Progenitor cell of endocrine pancreas (in vitro differentiated cells): ENCODE measurements at places on chromosomes 2 and 18.

DNA sequence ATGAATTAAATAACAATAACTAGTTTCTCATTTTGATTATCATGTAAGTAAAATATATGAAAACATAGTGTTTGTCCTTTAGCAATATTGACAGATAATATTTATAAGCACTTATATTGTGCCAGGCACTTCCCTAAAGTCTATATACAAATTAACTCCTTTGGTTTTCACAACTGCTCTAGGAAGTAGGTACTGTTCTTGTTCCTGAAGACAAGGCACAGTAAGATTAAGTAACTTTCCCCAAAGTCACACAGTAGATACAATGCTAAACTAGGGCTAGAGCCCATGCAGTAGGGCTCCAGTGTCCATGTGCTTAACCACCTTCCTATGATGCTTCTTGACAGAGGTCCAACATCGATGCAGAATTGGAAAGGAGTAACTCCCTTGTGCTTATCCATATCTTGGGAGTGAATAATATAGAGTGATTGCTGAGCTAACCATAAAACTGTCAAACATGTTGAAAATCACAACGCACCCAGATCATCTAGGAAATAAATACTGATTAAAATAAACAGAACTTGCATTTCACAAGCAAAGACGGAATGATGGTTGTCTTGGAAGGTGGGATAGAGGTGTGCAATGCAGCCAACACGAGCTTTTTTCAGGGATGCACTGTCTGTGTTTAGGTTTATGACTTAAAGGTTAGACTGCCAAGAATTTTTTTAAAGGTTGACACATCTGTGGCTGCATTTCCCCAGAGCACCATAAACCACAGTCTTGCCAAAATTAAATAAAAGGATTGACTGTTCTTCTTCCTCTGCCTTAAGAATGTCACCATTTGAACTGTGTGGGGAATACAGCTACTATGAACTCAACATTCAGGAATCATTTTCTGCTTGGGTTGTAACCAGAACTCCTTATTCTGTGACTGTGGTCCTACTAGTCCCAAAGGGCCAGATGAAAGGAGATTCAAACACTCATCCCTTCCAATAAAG is 80.8 kb downstream of the ANKRD44 start:
- H3K4me3 ChIP-seq, result no peak overlapping the region
- no peaks in the 10 kb centered on the region for H3K27me3 ChIP-seq
- no peaks in the 10 kb centered on the region for H3K4me1 ChIP-seq
- no peak for DNase-seq

DNA sequence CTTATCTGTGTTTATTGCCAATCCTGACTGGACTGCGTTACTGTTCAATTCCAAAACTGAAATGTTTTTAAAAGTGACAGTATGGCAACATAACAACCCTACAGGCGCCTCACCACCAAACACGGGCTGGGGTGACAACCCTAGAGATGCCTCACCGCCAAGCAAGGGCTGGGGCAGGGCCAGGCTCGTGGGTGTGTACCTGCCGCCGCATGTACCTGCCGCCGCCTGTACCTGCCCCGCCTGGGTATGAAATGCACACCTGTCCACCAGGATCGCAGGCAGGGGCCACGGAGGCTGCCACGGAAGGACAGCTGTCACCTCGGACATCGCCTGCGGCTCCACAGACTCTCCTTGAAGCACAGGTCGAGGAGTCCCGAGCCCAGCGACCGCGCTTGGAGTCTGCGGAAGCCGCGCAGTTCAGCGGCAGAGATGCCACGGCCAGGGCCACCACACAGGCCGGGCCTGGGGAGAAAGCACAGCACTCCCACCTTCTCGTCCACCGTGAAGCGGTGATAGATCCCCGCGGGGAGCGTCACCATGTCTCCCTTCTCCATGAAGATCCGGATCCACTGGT is 18.9 kb downstream of the ADI1 start:
- peaks cover 7% of the 10 kb centered on the region for H3K4me1 ChIP-seq
- H3K4me3 ChIP-seq, result no peak overlapping the region
- DNase-seq, result no peak
- H3K27ac ChIP-seq, result no peak overlapping the region
- no peaks in the 10 kb centered on the region for H3K27me3 ChIP-seq
- peaks cover 42% of the 10 kb centered on the region for H3K36me3 ChIP-seq

- H3K4me3 ChIP-seq, result no peak overlapping the region
- peaks cover 2% of the 10 kb centered on the region for H3K36me3 ChIP-seq
- H3K4me1 ChIP-seq, result no peaks in the 10 kb centered on the region
- H3K27ac ChIP-seq, result no peak overlapping the region
- H3K27me3 ChIP-seq, result no peaks in the 10 kb centered on the region
- no peak for DNase-seq
Measured at GRCh38 chr2:175535631-175536030, 354.1 kb upstream of the ATP5MC3 start.

DNA sequence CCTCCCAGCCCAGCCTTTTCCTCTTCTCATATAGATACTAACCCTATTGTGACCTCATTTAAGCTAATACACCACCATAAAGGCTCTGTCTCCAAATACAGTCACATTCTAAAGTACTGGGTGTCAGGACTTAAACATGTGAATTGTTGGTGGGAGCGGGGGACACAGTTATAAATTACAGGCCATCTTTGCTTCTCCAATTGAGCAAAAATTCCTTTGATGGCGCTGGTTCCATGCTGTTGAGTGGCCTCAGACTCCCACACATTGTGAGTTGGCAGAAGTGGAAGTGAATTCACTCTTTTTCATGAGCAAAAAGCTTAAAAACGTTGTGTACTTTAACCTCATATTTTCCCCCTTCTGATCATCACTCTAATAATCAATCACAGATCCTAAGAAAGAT is 46.0 kb downstream of the GBX2 start:
- peaks cover 20% of the 10 kb centered on the region for H3K27me3 ChIP-seq
- H3K4me1 ChIP-seq, result peaks cover 22% of the 10 kb centered on the region
- H3K27ac ChIP-seq, result no peak overlapping the region
- no peak for DNase-seq
- H3K36me3 ChIP-seq, result peaks cover 24% of the 10 kb centered on the region

DNA sequence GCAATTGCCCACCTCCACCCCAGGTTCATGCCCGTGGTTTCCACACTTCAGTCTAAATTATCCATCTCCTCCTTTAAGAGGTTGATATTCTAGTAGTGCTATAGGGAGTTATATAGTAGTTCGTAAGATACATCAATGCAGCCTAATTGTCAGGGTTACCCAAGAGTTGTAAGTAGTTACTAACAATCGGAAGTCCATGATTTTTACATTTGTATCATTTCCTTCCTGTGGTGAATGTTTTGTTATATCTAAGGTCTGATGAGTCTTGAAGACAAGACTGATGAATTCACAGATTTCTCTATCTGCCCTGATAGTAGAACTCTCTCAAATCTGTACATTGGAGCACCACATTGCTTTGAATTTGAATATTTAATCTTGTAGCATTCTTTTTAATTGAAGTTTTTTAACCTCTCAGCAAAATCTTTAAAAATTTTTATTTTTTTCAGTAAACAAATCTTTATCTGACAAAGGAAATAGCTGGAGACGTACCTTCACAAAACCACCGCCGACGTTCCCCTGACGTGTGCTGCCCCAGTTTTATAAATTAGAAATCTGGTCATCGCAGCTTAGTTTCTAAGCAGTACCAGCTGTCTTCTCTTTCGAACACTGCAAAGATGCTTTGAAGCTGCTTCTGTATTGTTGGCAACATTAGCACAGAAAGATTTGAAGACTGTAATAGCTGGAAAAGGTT is 264.5 kb downstream of the SOCS6 start:
- DNase-seq, result no peak
- H3K27me3 ChIP-seq, result no peaks in the 10 kb centered on the region
- H3K4me3 ChIP-seq, result no peak overlapping the region
- H3K27ac ChIP-seq, result no peak overlapping the region
- no peaks in the 10 kb centered on the region for H3K4me1 ChIP-seq

- H3K27me3 ChIP-seq, result peaks cover 69% of the 10 kb centered on the region
- H3K4me3 ChIP-seq, result peak overlapping the region; percentile 84
- no peak overlapping the region for H3K27ac ChIP-seq
- H3K36me3 ChIP-seq, result peaks cover 2% of the 10 kb centered on the region
- no peak for DNase-seq
- peaks cover 12% of the 10 kb centered on the region for H3K4me1 ChIP-seq
Measured at GRCh38 chr2:219059725-219060682, 717 bp downstream of the IHH start.

- H3K27me3 ChIP-seq, result no peaks in the 10 kb centered on the region
- peaks cover 25% of the 10 kb centered on the region for H3K4me1 ChIP-seq
- no peaks in the 10 kb centered on the region for H3K36me3 ChIP-seq
- DNase-seq, result no peak
- H3K27ac ChIP-seq, result no peak overlapping the region
Measured at GRCh38 chr2:180677930-180678624, 302.3 kb upstream of the UBE2E3 start.

DNA sequence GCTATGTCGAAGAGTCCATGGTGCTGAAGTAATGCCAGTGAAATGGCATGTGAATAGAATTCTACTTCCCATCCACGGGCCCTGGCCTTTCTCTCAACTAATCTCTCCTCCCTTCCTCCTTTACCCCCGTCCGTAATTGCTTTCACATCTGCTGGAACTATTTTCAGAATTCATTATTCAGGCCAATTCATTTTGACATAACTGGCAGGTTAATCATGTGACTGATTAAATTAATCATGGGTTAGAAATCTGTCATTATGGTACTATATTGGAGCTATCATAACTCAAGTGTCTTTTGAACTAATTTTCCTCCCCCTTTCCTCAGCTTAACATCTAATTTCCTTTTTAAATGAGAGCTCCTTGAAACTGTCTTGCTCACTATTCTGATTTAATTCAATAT is 66.9 kb downstream of the ZDBF2 start:
- no peaks in the 10 kb centered on the region for H3K36me3 ChIP-seq
- peaks cover 11% of the 10 kb centered on the region for H3K4me1 ChIP-seq
- no peak overlapping the region for H3K27ac ChIP-seq
- H3K27me3 ChIP-seq, result peaks cover 6% of the 10 kb centered on the region
- no peak overlapping the region for H3K4me3 ChIP-seq
- DNase-seq, result no peak

GRCh38 chr2:98705333-98705617 is 25.7 kb downstream of the MGAT4A start:
- H3K27me3 ChIP-seq, result no peaks in the 10 kb centered on the region
- H3K4me1 ChIP-seq, result peaks cover 33% of the 10 kb centered on the region
- no peak overlapping the region for H3K4me3 ChIP-seq
- no peak for DNase-seq
- peak overlapping the region; percentile 87 for H3K27ac ChIP-seq
- peaks cover 2% of the 10 kb centered on the region for H3K36me3 ChIP-seq

GRCh38 chr2:60528281-60529020 is 25.0 kb downstream of the BCL11A start:
- peaks cover 8% of the 10 kb centered on the region for H3K27me3 ChIP-seq
- no peak for DNase-seq
- no peak overlapping the region for H3K27ac ChIP-seq
- H3K4me1 ChIP-seq, result peaks cover 63% of the 10 kb centered on the region
- peaks cover 14% of the 10 kb centered on the region for H3K36me3 ChIP-seq
- H3K4me3 ChIP-seq, result no peak overlapping the region

DNA sequence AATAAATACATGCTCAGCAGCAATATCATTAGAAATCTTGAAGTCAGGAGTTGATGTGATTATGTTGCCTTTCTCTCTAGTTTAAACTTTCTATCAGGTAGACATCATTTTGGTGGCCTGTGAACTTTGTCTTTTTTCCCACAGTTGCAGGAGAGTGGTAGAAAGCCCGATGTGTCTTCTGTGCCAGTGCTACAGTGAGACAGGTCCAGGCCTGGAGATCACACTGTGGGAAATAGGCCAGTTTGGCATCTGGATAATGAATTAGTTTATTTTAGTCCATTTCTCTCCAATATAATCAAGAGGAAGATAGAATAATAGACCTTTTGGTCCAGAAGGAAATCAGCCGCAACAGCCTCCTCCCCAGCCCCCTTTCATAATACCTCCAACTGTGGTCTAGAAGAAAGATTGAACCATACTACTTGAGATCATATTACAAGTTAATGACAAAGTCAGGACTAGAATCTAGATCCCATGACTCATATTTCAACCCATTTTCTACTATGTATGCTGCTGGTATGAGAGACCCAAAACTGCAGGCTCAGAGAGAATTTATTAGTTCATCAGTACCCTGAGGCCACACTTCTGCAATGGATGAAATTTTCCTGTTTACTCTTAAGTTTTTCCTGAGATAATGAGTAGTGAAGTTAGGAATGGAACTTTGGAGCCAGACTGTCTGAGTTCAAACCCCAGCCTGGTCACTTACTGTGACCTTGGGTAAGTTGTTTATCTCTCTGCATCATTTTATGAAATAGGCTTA is 20.6 kb downstream of the KCMF1 start:
- no peak for DNase-seq
- no peaks in the 10 kb centered on the region for H3K27me3 ChIP-seq
- peaks cover 3% of the 10 kb centered on the region for H3K36me3 ChIP-seq
- no peak overlapping the region for H3K27ac ChIP-seq

DNA sequence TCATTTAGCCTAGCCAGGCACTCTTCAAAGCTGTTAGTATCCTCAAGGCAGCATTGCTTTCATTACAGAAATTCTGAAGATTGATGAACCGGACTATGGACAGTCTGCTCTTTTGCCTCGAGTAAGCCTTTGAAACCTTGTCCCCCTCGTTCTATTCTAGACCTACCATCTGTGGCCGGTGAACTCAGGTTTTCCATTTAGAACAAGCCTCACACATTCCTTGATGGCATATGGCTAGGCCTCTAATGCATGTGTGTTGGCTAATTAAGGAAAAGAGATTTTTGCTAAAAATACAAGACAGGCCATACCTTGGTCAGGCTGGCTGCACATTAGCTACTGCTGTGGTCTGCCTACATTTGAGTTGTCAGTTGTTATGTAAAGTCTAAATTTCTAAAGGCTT is 111.8 kb downstream of the CERS6 start:
- H3K4me3 ChIP-seq, result no peak overlapping the region
- peaks cover 3% of the 10 kb centered on the region for H3K36me3 ChIP-seq
- no peak overlapping the region for H3K27ac ChIP-seq
- no peak for DNase-seq

- no peak overlapping the region for H3K27ac ChIP-seq
- H3K4me1 ChIP-seq, result no peaks in the 10 kb centered on the region
Measured at GRCh38 chr2:2232167-2232566, 98.9 kb downstream of the MYT1L start.

DNA sequence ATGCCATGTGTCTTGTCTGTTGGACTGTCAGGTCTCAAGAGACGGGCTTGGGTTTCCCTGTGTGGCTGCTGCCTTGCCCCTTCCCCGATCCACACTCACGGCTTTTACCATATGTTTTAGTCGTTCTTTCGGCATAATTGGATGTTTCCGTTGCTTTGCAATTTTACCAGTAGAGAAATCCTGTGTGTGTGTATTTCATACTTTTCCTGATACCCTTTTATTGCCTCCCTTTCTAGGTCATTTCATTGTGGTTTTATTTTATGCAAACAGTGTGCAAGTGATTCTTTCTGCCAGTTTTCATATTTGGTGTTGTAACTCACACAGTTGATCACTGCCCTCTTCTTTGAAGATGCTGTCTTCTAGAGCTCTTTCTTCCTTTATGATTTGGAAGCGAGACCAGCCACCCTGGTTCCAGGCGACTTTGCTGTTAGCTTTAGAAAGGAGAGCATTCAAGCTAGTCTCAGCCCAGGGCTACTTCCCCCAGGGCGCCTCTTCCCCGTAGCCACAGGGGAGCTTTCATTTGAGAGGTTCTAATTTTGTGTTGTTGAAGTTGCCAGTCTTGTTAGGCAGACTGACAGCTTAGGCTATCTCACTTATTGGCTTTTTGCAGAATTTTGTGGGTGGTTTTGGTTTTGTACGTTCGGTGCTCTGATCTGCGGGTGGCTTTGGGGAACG is 17.0 kb downstream of the SH3BP4 start:
- H3K4me1 ChIP-seq, result peaks cover 15% of the 10 kb centered on the region
- no peak overlapping the region for H3K4me3 ChIP-seq
- no peak for DNase-seq
- H3K27me3 ChIP-seq, result no peaks in the 10 kb centered on the region
- H3K27ac ChIP-seq, result peak overlapping the region; percentile 7
